Activated naive CD8-positive, alpha-beta T cell treated with anti-CD3 and anti-CD28 coated beads, Interleukin-2, amount 50 U/mL, for 16 hours (primary cell): ENCODE measurements at places on chromosomes 7 and 10.

GRCh38 chr10:113021268-113022040 lies 71.4 kb downstream of the TCF7L2 start:
- no peak for DNase-seq

- DNase-seq: no peak
Measured at GRCh38 chr10:129956286-129956670, 7.8 kb downstream of the EBF3 start.

DNA sequence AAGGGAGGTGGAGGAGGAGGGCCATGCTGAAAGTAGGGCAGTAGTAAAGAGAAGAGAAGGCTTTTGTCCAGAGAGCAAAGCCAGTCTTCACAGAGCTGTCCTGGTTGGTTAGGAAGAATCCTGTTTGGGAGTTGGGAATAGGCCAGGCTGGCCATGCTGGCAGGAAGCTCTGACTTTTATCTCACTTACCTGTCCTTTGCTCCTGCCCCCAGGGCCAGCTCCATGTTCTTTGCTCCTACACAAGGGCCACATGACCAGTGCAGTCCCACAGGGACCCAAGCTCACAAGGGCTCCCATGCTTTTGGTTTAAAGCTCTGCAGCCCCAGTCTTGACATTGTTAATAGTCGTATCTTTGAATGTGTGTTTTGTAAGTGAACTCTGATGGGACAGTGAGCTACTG lies 161.6 kb upstream of the KMT2E start:
- DNase-seq: no peak

GRCh38 chr7:75915416-75916156 lies 631 bp downstream of the POR start:
- DNase-seq: no peak

DNA sequence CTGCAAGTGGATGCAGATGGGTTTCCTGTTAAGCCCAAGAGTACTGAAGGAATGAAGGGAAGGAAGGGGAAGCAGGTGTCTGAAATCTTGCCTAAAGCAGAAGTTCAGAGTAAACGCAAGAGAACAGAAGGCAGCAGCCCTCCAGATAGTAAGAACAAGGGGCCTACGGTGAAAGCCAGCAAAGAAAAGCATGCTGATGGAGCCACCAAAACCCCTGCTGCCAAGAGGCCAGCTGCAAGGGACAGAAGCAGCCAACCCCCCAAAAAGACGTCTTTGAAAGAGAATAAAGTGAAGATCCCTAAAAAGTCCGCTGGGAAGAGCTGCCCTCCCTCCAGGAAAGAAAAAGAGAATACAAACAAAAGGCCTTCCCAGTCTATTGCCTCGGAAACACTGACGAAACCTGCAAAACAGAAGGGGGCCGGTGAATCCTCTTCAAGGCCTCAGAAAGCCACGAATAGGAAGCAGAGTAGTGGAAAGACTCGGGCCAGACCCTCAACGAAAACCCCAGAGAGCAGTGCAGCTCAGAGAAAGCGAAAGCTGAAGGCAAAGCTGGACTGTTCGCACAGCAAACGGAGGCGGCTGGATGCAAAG lies 152.5 kb downstream of the LCOR start:
- DNase-seq: no peak
